ENCODE measurements at places on chromosomes 7 and 10. TPM values are rescaled to one million over a fixed set of nuclear protein-coding genes. Genes with fewer than 3 reads are reported as not detected.

ITGB8 gene
- 42.0 TPM for polyA plus RNA-seq

NPSR1 gene
- polyA plus RNA-seq: not detected

ANXA8L1 gene
- 0.07 TPM for polyA plus RNA-seq

CACNA2D1 gene
- 24.8 TPM for polyA plus RNA-seq

OR9A2 gene
- polyA plus RNA-seq: not detected

VSIR gene
- 9.7 TPM for polyA plus RNA-seq

ITPRID1 gene
- not detected for polyA plus RNA-seq

ACTA2 gene
- polyA plus RNA-seq: 195 TPM

PPIF gene
- polyA plus RNA-seq: 71.7 TPM

SLC26A4 gene
- 3.5 TPM for polyA plus RNA-seq

MIOS gene
- polyA plus RNA-seq: 53.6 TPM

EIF3B gene
- 153 TPM for polyA plus RNA-seq

DKK1 gene
- polyA plus RNA-seq: 38.6 TPM

CTAGE8 gene
- polyA plus RNA-seq: 9.4 TPM

UMAD1 gene
- polyA plus RNA-seq: 23.4 TPM

RPA3 gene
- 77.2 TPM for polyA plus RNA-seq

TEX47 gene
- polyA plus RNA-seq: not detected

LSM5 gene
- 93.4 TPM for polyA plus RNA-seq

MSS51 gene
- 1.8 TPM for polyA plus RNA-seq

CFAP43 gene
- 17.5 TPM for polyA plus RNA-seq

TAS2R3 gene
- polyA plus RNA-seq: 0.51 TPM

PRSS37 gene
- 0.08 TPM for polyA plus RNA-seq

AQP1 gene
- 183 TPM for polyA plus RNA-seq

NPC1L1 gene
- 3.2 TPM for polyA plus RNA-seq

HMX3 gene
- polyA plus RNA-seq: not detected

OR13A1 gene
- not detected for polyA plus RNA-seq

ATG9B gene
- 2.3 TPM for polyA plus RNA-seq

ACTL6B gene
- not detected for polyA plus RNA-seq

GLI3 gene
- 13.5 TPM for polyA plus RNA-seq

C10orf62 gene
- 0.35 TPM for polyA plus RNA-seq

KIAA1549 gene
- polyA plus RNA-seq: 11.9 TPM

UTF1 gene
- not detected for polyA plus RNA-seq

GRID1 gene
- polyA plus RNA-seq: 1.8 TPM

TCAF2 gene
- polyA plus RNA-seq: 2.8 TPM

TMEM213 gene
- 44.4 TPM for polyA plus RNA-seq

PTCD1 gene
- polyA plus RNA-seq: 4.6 TPM

GHRHR gene
- polyA plus RNA-seq: 0.34 TPM

ADK gene
- polyA plus RNA-seq: 32.9 TPM

AGBL3 gene
- 7.6 TPM for polyA plus RNA-seq
